Upper lobe of right lung (tissue), 1 donor: ENCODE measurements at places on chromosomes 11 and 22. TPM values are rescaled to one million over a fixed set of nuclear protein-coding genes. Genes with fewer than 3 reads are reported as not detected.

DNA sequence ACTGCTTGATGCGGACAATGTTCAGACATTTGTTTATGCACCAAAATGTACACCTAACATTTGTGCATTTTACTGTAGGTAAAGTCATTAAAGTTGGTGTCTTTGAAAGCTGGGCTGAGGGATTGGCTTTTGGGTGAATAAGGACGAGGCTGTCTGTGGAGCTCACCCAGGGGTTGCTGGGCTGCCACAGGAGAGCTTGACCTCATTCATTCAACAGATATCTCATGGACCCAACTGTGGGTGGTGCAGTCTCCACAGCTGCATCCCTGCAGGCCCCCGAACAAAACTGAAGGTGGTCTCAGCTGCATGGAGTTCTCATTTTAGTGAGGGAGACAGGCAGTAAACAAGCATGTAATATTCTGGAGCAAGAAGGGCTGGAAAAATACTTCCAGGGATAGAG, 32.7 kb downstream of the SGSM3 start:
- no peak overlapping the region for H3K27ac ChIP-seq
- H3K36me3 ChIP-seq = peaks cover 54% of the 10 kb centered on the region
- peaks cover 14% of the 10 kb centered on the region for H3K4me1 ChIP-seq
- no peak overlapping the region for H3K4me3 ChIP-seq
- no peaks in the 10 kb centered on the region for H3K27me3 ChIP-seq
- DNase-seq = no peak

The ABTB2 gene
- 3.2 TPM for total RNA-seq

The RASSF10 gene
- total RNA-seq = 4.8 TPM

The RASSF7 gene
- total RNA-seq = 76.7 TPM
